ENCODE measurements at places on chromosomes 5 and 9.

DNA sequence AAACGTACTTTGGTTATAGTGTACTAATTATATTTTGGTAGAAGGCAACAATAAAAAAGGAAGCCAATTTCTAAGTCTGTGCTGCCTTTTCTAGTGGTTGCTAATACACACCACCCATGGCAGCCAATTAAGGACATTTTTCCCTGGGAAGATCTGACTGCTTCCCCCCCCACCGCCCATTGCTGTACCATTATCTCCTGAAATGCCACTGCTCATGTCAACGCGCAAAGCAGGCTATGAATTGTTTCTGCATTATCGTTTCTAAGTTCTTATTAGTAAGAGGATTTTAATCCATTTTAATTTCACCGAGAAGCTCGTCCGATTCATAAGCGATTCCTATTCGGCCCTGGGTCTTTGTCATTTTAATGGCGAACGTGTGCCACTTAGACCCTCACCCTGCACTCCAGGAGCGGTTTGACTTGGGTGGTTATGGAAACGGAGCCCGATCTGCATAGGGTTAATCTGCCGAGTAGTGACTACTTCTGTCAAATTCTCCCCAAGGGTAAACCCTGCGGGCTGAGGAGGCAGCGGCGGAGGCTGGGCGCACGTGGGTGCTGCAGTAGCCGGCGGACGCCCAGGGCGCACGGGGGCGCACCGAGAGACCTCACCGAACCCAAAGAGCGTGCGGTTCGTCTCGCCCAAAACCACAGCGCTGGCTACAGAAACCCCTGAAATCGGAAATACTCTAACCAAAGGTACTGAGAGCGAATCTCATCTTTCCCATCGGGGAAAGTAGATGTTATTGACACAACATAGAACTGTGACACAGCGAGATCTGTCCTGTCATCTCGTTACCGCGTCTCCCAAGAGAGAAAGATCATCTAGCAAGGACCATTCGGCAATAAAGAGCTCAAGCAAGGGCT lies 55.8 kb upstream of the SHC3 start:
- peak; percentile 19 for DNase-seq

- no peak for DNase-seq
These were observed 39.4 kb downstream of the RNF44 start for GRCh38 chr5:176497852-176498251.

GRCh38 chr5:122561209-122561608 lies 213.7 kb upstream of the SNX2 start:
- no peak for DNase-seq

DNA sequence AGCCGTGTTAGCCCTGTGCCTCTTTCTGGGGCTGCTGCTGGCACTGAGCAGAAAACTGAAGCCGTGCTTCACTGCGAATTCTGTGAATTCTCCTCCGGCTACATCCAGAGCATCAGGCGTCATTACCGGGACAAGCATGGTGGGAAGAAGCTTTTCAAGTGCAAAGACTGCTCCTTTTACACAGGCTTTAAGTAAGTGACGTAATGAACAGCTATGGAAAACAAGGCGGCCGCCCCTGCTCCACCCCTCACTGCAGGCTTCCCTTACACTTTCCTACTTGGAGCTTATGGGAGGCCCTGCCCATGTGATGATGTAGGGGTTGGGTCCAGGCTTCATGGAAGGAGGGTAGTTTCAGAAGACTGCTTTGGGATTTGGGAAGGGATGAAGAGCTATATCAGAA lies 109.1 kb downstream of the ZNF462 start:
- no peak for DNase-seq

- no peak for DNase-seq
These were observed 326.1 kb upstream of the IRX1 start for GRCh38 chr5:3269395-3270169.

DNA sequence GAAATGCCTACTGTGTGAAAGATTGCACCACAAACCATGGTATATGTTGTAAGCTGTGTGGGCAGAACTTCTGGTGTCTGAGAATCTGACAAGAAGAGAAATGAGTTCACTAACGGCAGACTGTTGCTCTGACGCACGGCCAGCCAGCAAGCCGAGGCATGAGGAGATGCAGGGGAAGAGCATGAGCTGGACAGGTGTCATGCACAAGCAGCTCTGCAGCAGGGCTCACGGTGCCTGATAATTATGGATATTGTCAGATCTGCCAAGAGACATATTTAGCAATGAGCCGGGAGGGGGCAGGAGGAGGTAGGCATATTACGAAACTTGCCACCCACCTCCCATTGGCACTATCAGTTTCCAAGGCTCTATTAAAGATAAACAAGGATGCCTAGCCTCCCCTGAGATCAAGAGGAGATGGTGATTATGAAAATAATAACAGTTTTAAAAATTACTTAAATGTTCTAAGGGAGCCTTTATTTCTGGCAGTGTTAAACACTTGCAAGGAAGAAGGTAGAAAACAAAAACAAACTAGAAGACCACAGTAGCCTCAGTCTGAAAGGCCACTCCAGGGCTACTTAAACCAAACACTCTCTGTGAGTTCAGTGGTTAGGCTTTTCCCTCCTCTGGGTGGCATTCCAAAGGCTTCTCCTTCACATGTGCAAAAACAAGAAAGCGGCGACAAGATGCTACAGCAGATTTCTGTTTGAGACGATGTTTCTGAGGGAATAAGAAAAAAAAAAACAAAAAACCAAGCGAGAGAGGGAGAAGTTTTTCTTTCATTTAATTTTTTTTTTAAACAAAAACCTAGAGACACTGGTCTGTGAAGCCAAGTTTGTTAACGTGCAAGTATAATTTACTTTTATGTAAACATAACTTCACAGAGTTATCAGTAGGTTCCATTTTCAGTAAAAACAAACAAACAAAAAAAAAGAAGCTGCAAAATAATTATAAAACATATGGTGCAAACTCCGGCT lies 339.5 kb downstream of the BNC2 start:
- no peak for DNase-seq

DNA sequence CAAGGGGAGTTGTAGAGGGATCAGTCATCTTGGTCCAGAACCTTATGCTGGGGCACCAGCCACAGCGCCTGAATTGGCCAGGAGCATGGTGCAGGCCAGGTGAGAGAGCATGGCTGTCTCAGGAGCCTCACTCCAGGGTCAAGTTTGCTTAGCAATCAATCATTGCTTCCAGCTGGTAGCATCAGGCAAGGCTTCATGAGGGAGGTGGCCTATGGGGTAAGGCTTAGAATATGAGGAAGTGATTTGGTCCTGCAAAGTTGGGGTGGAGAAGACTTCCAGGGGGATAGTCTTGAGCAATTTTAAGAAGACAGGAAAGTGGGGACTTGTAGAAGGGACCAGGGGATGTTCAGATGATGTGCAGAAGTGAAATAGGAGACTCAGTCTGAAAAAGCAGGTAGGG lies 53.9 kb upstream of the PITX1 start:
- no peak for DNase-seq

DNA sequence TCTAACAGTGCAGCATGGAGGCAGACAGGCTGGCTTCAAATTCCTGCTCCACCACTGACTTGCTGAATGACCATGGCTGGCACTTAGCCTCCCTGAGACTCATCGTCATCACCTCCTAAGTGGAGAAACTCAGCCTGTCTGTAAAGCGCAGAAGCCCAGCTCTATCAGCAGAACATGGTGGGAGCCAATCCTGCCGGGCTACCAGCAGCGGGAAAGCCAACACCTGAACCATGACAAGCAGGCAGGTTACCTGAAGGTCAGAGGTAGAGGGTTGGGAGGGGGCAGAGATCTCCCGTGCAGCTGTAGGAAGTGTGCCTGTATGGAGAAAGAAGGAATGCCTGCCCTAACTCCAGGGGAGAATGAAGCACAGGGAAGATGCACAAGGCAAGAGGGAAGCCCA lies 72.6 kb upstream of the LRRTM2 start:
- no peak for DNase-seq

DNA sequence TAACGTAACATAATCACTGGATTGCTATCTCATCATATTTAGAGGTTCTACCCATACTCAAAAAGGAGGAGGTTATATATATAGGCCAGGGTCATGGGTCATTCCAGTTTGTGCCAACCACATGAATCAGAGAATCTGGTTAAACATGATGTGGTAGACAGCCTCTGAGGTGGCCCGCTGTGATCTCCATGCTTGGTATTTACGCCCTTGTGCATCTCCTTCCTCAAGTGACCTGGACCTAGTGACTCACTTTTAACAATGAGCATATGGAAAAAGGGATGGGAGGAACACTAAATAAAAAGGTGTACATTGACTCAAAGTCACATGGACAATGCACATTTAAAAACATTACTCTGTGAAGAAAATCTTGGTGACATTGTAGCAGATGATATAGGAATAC lies 77.7 kb upstream of the CTNND2 start:
- no peak for DNase-seq

GRCh38 chr9:68919661-68920060 lies 94.3 kb downstream of the PRKACG start:
- no peak for DNase-seq

DNA sequence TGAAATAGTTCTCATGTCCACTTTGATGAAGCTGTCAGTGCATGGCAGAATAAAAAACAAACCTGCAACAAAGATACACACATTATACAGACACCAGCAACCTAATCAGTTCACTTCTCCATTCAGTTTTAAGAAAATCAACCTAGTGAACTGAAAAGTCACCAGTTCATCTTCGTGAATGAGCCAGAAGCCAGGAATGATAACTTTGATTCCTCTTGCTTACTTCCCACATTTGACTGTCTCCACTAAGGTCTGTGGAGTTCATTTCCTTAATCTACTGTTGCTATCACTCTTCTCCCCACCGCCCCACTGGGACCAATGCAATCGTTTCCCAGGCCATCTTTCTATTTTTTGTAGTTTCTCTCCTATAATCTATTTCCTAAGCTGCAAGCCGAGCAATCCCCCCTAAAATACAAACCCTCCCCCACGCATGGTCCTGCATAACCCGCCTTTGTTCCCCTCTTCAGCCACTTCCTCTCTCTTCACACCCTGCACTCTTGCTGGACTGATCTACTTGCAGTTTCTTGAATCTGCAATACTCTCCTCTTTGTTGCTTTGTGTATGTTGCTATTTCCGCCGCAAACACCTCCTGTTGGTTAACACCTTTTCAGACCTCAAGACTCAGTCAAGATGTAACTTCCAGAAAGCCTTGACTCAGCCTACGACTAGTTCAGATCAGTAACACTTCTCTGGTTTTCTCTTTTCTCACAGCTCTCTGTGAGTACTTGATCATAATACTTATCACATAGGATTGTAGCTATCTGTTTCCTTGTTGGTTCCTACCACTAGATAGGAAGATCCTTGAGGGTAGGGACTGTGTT lies 16.6 kb downstream of the STOM start:
- peak; percentile 32 for DNase-seq

- DNase-seq = no peak
These were observed 15.7 kb upstream of the MAT2B start for GRCh38 chr5:163489745-163490075.

GRCh38 chr5:10555277-10555684 lies 8.6 kb upstream of the ANKRD33B start:
- DNase-seq = no peak

Data from stimulated activated naive CD4-positive, alpha-beta T cell treated with Interleukin-2 at 50 U/mL for 16 hours (primary cell).